ENCODE measurements at places on chromosomes 3 and 15.

DNA sequence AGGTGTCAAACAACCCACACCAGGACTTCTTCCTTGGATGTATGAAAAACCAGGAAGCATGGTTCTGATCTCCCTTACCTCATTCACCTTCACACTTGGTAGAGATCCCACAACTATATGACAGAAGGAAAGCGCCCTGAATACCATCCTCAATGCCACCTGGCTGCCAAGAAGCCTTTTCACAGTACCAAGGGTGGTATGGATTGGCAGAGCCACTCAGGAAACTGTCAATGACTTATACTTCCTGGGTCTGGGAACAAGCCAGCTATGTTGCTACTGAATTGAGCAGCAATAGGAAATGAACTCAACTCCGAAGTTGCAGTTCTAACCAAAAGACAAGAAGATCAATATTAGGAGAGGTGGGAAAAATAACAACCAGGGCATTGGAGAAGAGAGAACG lies 72.5 kb upstream of the PSMD6 start:
- no peak for DNase-seq

- no peak for DNase-seq
Measured at GRCh38 chr3:133954717-133955360, 59.2 kb upstream of the RAB6B start.

DNA sequence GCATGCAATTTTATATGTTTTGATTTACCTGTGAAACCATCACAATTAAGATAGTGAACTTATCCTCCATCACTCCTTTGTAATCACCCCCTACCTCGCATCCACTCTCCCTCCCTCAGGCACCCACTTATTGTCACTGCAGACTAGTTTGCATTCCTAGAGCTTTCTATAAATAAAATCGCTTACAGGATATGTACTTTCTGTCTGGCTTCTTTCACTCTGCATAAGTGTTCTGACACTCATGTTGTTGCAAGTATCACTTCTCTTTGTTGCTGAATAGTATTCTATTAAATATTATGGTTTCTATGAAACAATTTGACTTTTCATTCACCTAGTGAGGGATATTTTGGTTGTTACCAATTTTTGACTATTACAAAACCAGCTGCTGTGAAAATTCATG lies 139.3 kb downstream of the RSRC1 start:
- DNase-seq = no peak

DNA sequence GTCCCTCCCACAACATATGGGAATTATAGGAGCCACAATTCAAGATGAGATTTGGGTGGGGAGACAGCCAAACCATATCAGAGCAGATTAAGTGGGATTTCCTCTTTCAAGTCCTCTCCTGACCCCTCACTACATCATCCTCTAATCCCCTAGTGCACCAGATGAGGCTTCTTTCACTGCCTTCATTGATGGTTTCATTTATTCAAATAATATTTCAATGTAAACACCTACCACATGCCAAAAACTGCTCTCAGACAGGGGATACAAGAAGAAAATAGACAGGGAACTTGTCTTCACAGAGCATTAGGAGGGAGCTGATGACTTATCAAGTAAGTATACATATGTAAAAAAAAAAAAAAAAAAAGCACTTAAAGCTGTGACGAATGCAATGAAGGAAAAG lies 180.2 kb downstream of the NTRK3 start:
- DNase-seq = no peak

- DNase-seq = no peak
Measured at GRCh38 chr3:145124900-145125678, 1035.9 kb downstream of the PLOD2 start.

DNA sequence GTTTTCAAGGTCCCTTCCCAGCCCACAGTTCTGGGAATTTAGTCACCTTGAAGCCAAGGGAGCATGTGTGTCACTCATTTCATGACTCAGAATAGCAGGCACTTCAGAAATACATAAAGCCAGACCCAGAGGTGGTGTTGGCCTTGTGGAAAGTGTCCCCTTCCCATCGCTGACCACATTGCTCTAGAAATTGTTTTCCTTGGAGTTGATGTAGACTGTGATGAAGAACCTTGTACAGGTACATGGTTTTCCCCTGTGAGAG lies 158.8 kb downstream of the SLCO3A1 start:
- no peak for DNase-seq

GRCh38 chr3:137669519-137670060 lies 94.5 kb upstream of the SOX14 start:
- DNase-seq = no peak

GRCh38 chr3:14033023-14033422 lies 91.6 kb downstream of the CHCHD4 start:
- no peak for DNase-seq

DNA sequence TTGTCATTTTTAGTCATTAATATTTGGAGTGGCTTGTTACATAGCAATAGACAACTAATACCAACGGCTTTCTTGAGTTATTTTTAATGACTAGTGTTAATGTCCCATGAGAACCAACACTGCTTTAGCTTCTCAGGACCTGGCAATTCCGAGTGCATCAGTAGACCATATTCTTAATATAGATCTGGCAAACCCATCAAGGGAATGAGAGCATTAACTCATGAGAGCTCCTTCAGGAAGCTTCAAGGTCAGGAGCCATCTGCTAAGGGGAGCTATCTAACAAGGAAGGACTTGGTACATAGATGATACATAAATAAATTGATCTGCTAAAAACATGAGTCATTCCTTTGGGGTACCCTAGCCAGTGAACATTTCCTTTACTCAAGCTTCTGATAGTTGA lies 122.6 kb upstream of the EPHA3 start:
- DNase-seq = no peak

GRCh38 chr3:155919728-155920127 lies 49.3 kb downstream of the GMPS start:
- no peak for DNase-seq

DNA sequence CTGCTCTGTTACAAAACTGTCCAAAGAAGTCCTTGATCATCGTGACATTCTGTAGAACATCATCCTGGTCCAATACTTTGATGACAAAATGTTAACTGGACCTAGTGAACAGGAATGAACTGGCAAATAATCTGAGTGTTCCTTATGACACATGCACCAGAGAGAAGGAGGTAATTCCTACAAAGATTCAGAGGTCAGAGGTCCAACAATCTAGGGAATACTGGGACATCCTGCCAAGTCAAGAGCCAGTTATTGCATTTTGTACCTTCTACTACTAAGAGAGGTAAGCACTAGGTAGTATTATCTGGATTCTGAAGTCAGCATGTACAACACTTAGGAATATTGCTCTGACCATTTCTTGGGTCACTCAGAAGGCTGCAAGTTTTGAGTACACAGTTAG lies 20.8 kb downstream of the LZTFL1 start:
- no peak for DNase-seq

DNA sequence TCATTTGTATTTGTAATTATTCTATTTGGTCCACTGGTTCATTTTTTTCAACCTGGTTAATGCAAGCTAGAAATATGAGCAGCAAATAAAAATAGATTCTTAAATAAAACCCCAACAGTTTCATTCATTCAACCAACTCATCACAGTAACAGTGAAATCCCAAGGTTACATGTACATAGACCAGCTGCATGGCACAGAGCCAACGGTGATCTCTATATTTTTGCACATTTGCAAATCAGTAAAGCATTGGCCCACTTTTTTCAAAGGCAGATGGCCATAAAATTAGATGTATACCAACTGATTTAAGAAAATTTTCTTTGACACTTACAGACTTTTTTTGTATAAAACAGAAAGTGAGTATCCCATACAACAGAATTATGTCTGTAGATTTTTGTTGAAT lies 49.3 kb downstream of the STRIT1 start:
- no peak for DNase-seq
